AG09319 (cell line): ENCODE measurements at places on chromosomes 3 and 15.

DNA sequence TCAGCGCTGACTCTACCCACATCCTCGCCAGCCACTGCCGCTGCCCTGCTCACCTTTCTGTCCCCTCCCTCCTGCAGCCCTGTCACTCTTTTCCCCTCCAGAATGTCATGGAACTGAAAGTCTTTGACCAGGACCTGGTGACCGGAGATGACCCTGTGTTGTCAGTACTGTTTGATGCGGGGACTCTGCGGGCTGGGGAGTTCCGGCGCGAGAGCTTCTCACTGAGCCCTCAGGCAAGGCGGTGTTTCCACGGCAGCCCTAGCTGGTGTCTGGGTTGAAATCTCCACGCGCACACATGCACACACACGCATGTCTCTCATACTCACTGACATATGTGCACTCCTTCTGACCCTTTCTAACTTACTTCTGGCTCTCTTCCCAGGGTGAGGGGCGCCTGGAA is 2.0 kb downstream of the PLA2G4B start:
- DNase-seq: no peak

DNA sequence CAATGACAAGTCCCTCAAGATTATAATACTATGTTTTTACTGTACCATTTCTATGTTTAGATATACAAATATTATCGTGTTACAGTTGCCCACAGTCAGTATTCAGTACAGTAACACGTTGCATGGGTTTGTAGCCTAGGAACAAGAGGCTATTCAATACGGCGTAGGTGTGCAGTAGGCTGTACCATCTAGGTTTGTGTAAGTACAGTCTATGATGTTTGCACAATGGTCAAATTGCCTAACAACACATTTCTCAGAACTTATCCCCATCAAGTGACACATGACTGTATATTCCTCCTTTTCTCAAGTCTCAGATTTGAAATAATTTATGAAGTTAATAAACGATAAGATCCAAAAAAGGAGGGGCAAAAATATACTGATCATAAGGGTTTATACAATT is 21.7 kb downstream of the ZDHHC3 start:
- no peak for DNase-seq

- DNase-seq: no peak
Measured at GRCh38 chr3:22392859-22393258, 641.8 kb upstream of the ZNF385D start.

DNA sequence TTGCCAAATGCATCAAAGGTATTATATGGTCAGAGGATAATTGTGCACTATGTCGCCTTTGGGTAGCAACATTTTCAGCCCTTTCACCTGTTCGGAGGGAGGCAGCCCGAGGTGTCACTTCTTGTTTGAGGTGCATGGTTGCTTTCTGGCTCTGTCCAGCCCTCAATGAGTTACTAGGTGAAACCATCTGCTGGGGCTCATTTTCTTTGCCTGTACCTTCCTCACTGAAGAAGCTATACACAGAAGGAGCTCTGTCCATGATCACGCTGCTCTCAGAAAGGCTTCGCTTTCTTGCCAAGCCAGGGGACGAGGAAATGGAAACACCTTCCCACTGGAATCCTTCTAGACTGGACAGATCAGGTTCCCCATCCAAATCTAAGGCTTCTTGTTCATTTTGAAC is 42.7 kb downstream of the ZNF106 start:
- DNase-seq: no peak

DNA sequence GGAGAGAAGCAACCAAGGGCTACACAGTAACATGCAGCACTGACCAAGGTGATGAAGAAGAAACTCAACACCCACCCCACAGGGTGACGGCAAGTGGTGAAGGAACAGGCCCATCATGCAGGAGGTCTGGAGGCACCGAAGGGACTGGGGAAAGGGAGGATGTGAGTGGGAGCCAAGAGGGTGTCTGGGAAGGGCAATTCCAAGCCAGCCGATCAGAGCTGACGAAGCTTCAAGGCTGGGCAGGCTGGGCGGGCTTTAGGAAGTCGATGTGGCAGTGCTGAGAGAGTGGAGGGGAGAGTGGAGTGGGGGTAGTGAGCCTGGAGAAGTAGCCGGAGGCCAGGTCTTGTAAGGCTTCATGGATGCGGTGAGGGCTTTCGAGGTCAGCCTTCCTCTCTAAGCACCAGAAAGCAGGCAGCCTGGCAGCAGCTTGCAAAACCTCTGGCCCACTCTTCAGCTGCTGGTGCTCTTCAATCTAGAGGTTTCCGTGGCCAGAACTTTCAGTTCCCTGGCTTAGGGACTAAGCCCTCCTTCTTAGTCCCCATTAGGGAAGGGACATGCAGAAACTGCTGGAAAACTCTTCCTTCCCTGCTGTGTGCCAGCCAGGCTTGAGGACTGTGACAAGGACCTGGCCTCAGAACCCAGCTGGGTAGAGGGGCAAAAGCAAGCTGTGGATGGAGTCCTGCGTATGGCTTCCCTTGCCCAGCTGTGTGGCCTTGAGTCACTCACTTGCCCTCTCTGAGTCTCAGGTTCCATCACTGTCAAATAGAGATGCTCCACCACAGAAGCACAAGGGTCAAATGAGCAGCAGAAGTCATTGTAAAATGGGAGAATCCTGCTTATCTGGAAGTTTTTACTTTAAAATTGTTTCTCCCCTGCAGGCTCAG is 72.1 kb downstream of the TLE3 start:
- DNase-seq: no peak

DNA sequence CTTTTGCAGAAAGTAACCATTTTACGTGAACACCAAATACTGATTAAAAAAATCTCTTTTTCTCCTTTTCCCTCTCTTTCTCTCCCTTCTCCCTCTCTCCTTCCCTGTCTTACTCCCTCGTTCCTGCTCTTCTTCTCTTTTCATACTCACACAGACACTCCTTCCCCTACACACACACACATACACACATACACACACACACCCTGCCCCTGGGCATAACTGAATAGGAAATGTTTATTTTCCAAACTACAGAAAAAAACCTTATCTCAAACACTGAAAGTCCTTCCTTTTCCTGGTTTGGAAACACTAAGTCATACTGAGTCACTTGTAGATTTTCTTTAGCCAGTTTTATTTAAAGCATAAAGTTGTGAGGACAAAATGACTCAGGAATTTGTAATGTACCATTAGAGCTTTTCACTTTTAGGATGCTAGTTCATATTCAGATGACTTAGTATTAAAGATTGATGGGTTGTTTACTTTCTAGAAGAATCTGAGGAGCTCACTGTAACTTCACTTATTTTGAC is 62.4 kb downstream of the MBNL1 start:
- no peak for DNase-seq

- DNase-seq: no peak
Measured at GRCh38 chr15:101556273-101556672, 66.8 kb upstream of the PCSK6 start.

DNA sequence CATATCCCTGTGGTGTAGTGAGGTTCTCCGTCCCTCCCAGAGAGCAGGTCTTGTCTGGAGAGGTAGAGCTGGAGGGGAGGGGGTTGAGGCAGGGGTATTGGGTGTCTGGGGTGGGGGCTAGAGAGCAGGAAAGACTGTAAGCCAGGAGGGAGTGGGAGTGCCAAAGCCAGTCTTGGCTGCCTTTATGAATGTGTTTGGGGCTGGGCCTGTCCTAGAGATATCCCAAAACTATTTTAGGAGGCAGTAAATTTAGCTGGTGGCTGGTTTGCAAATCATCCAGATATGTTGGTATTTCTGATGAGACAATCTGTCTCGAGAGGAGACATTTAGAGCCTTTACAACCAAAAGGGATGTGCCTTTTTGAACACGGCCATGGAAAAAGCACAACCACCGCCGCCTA is 166.6 kb downstream of the TLE3 start:
- no peak for DNase-seq

DNA sequence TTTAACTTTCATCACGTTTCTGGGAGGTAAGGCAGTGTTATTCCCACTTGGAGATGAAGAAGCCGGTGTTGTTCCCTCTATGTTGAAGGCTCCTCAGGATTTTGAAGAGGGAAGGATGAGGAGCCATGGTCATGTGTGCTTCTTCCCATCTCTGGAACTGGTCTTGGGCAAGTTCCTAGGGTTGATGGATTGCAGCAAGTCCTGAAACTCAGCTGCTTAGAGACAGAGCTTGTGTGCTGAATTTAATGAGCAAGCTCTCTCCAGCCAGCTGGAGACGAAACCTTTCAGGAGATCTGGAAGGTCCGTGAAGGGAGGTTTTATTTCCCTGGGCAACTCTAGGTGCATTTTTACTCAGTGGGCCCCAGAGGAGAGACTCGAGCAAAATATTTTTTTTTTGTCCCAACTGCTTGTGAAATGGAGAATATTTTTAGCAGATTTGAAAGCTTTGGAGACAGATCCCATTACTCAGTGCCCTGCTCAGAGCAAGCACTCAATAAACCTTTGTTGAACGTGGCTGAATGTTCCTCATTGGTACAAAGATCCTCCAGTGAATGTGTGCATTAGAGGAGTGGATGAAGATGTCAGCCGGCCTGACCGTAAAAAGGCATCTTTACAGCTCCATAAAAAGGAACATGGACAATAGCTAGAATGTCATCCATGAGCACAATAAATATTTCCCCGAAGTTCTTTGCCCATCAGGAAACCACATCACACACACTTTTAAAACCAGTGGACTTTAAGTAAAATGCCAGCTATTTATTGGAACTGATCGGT is 55.6 kb upstream of the RGMA start:
- DNase-seq: no peak

DNA sequence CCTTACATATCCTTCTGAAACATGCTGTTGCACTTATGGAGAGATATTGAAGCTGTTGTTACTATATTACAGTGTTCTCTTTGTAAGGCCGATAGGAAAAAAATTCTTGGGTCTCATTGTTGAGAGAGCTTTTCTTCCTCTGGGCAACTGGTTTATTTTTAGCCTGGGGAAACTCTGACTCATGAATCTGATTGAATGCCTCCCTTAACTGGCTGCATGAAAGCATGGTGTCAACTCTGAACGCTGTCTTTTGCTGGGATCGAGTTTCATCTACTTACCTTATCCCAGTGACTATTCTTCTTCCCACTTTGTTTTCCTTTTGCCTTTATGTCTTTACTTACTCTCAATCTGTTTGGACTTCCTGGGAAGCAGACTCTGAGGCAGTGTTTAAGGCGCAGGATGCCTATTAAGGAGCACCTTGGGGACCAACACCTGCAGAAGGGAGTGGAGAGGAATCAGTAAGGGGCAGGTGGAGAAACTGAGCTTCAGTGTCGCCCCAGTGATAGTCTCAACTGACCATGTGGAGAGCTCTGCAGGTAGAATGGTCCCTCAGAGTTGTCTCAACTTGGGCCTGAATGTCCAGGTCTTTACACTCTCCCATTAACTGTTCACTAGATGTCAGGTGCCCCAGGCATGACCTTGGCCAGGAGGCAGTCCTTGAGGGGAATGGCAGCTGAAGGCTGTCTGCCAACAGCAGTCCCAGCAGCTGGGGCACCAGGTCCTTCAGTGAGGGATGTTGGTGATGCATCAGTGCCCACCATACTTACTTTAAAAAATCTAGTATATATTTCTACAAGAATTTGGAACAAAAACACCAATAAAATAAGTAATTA is 88.9 kb upstream of the CCNL1 start:
- DNase-seq: peak; percentile 68

DNA sequence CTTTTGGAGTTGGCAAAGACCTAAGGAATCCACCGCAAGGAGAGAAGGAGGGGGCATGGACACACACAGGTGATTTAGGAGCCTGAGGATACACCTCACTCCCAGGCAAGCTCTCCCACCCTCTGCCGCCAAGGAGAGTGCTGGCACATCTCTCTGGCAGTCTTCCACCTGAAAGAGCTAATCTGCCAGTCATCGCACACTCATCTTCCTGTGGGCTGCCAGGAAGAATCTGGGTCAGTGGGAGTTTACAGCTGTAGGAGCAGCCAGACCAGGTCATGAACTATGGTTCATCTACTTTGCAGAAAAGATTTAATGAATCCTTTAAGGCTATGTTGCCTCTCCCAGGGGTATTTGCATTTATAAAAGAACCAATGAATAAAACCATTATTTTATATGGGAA is 170.6 kb upstream of the TSC22D2 start:
- no peak for DNase-seq

GRCh38 chr15:45162771-45163507 is 24.8 kb downstream of the SHF start:
- peak; percentile 63 for DNase-seq

DNA sequence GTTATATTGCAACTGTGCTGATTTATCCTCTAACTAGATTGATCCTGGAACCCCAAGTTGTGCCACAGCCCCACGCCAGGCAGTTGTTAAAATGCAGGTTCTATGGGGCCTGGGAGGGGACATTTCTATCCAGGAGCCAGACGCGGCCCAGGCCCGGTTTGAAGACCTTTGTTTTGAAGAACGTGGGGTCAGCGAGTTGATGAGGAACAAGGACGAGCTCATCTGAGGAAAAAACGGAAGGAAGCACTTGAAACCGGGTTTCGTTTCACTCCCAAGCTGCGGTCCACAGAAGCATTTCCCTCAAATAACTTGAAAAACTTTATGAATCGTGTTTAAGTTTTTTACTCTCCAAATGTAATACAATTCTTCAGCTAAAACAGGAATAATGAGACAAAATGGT is 76.4 kb downstream of the CHSY1 start:
- DNase-seq: no peak

- DNase-seq: no peak
Measured at GRCh38 chr3:172467170-172467824, 19.0 kb upstream of the GHSR start.

- no peak for DNase-seq
Measured at GRCh38 chr15:81751816-81752545, 293.8 kb downstream of the MEX3B start.

GRCh38 chr3:137764563-137765309 is 621 bp downstream of the SOX14 start:
- DNase-seq: no peak

- DNase-seq: no peak
Measured at GRCh38 chr15:77737238-77738037, 104.7 kb upstream of the LINGO1 start.

- no peak for DNase-seq
Measured at GRCh38 chr3:123712077-123712860, 127.4 kb upstream of the HACD2 start.

DNA sequence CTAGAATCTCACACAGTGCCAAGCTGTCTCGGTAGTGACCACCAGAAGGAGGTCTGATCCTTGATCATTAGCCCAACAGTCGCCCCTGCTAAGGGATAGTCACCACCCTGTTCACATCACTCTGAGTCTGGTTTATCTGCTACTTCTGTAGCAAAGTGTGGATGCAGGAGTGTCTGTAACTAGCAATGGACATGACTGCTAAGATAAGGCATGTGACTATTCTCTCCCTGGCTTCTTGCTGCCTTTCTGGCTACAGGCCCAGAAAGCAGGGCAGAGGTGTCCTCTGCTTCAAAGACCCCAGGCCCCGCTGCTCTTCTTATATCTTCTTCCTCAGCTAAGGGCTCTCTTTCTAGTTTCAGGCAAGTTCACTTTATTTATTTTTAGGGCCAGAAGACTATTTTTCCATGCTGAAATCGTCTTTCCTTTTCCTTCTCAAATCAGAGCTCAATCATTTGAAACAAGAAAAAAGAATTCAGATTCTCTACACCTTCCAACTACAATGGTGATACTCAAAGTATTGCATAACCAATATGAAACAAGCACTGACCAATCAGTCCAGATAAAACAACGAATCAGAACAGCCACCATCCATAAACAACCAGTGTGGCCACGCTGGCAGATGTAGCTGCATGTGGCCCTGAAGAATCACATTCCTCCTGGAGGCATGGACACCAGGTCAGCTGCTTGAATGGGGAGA is 8.0 kb upstream of the KNG1 start:
- DNase-seq: no peak
